Caco-2 (cell line): ENCODE measurements at places on chromosomes 7 and 10. TPM values are rescaled to one million over a fixed set of nuclear protein-coding genes. Genes with fewer than 3 reads are reported as not detected.
A peak's percentile ranks its signal among the peaks of the same experiment; 100 is the strongest.

- H3K36me3 ChIP-seq: no peaks in the 10 kb centered on the region
- no peak overlapping the region for H3K4me3 ChIP-seq
These were observed 176.1 kb upstream of the KLF6 start for GRCh38 chr10:3961082-3961481.

GRCh38 chr7:105934572-105935185 is 28.4 kb upstream of the CDHR3 start:
- H3K4me1 ChIP-seq: no peaks in the 10 kb centered on the region
- H3K27me3 ChIP-seq: no peaks in the 10 kb centered on the region
- peak; percentile 59 for DNase-seq

DNA sequence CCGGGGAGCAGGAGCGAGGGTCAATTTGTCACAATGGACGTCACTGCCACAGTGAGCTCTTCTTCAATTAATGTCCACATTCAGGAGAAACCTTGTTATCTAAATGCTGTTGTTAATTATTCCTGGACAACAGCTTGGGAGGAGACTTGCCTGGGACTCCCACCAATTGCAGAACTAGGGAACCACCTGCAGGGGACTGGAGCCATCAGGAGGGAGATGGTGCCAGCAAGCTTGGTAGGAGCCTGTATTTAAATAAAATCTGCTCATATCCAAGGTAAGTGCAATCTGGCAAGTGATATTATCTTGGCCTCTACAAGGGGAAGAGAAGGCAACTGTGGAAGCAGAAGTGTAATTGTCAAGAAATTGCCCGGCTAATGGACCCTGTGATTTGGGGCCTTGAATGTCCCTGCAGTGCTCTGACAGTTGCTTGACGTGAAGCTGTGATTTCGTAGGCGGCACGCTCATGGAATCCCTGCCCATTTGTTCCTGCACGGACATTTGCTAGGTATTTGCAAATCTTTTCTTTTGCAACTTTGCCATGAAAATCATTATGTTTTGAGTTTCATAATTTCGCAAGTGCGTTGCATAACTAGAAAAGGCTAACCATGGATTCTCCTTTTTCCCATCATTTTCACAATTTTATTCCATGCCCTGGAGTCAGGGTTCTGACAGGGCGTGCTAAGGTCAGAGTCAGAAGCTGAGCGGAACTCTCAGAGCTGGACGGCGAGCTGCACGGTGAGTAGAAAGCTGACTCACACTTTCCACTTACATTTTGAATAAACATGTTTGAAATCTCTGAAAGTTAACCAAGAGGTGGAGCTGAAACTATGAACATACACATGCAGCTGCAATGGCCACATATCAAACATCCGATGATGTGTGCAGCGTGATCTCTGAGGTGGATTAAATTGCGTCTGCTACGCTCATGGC is 84.9 kb upstream of the TCERG1L start:
- no peaks in the 10 kb centered on the region for H3K36me3 ChIP-seq
- H3K4me1 ChIP-seq: no peaks in the 10 kb centered on the region
- H3K27ac ChIP-seq: no peak overlapping the region
- no peaks in the 10 kb centered on the region for H3K27me3 ChIP-seq
- H3K4me3 ChIP-seq: no peak overlapping the region

- DNase-seq: peak; percentile 20
- H3K27ac ChIP-seq: no peak overlapping the region
- H3K36me3 ChIP-seq: no peaks in the 10 kb centered on the region
- H3K27me3 ChIP-seq: no peaks in the 10 kb centered on the region
- H3K4me1 ChIP-seq: no peaks in the 10 kb centered on the region
These were observed 680.6 kb upstream of the MBL2 start for GRCh38 chr10:53453196-53453595.

DNA sequence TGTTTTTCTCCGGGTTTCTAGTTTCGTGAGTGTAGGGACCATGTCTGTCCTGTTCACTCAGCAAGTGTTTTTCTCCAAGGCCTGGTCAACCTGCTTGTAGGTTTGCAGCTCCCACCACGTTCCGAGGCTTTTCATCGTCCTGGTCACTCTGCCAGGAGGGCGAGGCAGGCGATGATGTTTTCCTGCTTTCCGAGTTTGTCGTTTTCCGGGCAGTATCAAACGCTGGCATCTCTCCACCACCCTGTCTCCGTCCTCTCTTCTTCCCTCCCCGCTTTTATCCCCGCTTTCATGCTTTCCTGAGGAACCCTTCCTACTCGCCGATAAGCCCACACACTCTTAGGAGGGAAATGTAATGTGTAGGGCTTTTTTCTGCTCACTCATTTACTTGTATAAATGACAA is 11.2 kb downstream of the IQCE start:
- peaks cover 14% of the 10 kb centered on the region; the same call in 1 of the 2 replicates for H3K4me1 ChIP-seq
- no peaks in the 10 kb centered on the region; the same call in 1 of the 2 replicates for H3K36me3 ChIP-seq
- no peaks in the 10 kb centered on the region for H3K27me3 ChIP-seq
- DNase-seq: no peak
- no peak overlapping the region for H3K27ac ChIP-seq
- no peak overlapping the region for H3K4me3 ChIP-seq

DNA sequence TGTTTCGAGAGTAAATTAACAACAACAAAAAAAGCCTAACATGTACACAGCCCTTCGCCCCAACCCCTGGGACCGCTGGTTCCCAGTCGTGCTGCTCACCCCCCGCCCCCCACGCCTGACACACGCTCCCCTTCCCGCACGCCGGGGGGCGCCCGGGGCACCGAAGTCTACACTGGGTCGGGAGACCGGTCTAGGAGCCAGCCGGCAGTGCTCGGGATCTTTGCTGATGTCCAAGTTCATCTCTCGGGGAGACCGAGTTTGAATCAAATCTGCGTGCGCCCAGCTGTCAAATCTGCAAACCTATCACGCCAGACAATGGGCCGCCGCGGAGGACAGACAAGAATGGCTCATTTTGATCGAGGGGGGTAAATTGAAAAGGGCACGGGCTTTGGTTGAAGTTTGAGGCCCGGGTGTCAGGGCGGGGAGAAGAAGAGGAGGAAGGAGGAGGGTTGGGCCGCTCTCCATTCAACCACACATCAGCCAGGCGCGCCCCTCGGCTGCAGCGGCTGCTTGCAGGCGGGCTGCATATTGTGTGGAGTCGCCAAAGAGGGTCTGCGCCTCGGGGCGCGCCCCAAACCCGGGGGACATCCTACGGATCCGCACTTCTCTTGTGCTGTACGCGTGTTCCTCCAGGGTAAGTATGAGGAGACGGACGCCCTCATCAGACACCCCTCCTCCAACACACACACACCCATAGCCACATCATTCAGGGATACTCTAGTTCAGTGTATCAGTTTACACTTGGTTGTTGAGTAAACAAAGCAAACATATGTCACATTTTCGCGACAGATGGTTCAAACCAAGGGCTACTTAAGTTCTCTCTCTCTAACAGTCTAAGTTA is 1.3 kb upstream of the GFRA1 start:
- no peaks in the 10 kb centered on the region for H3K4me1 ChIP-seq
- no peak overlapping the region for H3K4me3 ChIP-seq
- no peaks in the 10 kb centered on the region for H3K27me3 ChIP-seq
- no peak overlapping the region for H3K27ac ChIP-seq

ASIC3 gene
- 0.70 and 1.1 TPM in 2 replicates for total RNA-seq

TRPV5 gene
- not detected in 2 replicates for total RNA-seq

GARIN1A gene
- total RNA-seq: 0.48 and 0.79 TPM in 2 replicates

CTAGE8 gene
- total RNA-seq: 5.7 and 6.3 TPM in 2 replicates

HTRA1 gene
- total RNA-seq: 0.70 and 1.1 TPM in 2 replicates

CPA2 gene
- 26.1 and 27.6 TPM in 2 replicates for total RNA-seq

RARRES2 gene
- total RNA-seq: not detected in 2 replicates
